ENCODE measurements at places on chromosomes 4 and X.

DNA sequence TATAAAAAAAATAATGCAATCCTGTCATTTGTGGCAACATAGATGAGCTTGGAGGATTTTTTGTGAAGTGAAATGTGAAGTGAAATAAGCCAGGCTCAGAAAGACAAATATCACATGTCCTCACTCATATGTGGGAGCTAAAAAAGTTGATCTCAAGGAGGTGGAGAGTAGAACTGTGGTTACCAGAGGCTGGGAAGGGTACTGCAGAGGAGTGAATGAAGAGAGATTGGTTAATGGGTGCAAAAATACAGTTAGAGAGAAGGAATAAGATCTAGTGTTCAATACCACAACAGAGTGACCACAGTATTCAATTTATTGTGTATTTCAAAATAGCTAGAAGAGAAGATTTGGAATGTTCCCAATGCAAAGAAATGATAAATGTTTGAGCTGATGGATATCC, 13.4 kb upstream of the ZCCHC18 start:
- DNase-seq, result no peak

- DNase-seq, result no peak
Observed at GRCh38 chr4:28167411-28167810, 1306.8 kb downstream of the STIM2 start.

DNA sequence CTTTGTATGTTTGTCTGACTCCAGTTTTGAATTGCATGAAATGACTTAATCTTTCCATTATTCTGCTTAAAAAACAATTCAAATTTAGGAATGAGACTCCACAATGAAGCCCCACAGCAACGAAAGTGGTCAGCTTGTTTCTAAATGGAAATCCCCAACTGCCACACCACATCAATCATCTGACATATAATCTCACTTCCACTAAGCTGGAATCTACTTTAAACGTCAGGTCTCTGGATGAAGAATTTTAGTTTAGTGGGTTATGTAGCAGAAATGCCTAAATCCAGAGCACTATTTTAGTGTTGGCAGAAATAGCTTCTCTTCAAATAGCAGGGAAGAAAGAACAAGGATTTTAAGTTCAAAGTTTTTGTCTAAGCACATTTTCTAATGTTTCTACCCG, 1.7 kb upstream of the BMP2K start:
- DNase-seq, result no peak

- no peak for DNase-seq
Observed at GRCh38 chr4:112647785-112648184, 10.8 kb downstream of the LARP7 start.

- DNase-seq, result no peak
Observed at GRCh38 chr4:169014586-169014985, 4.5 kb upstream of the CBR4 start.

DNA sequence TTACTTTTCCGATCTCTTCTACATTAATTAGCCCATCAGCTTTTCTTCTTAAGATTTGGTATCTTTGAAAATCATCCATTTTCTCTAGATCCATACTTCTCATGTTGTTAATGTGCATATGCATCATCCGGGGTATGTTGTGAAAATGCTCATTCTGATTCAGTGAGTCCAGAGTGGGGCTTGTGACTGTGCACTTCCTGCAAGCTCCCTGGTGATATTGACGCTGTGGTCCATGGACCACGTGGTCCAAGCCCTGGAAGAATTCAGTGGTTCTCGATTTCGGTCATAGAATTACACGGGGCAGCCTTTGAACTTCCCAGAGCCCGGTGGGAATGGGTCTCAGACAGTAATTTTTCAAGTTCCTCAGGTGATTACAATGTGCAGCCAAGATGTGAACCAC, 69.8 kb downstream of the ZFX start:
- no peak for DNase-seq

DNA sequence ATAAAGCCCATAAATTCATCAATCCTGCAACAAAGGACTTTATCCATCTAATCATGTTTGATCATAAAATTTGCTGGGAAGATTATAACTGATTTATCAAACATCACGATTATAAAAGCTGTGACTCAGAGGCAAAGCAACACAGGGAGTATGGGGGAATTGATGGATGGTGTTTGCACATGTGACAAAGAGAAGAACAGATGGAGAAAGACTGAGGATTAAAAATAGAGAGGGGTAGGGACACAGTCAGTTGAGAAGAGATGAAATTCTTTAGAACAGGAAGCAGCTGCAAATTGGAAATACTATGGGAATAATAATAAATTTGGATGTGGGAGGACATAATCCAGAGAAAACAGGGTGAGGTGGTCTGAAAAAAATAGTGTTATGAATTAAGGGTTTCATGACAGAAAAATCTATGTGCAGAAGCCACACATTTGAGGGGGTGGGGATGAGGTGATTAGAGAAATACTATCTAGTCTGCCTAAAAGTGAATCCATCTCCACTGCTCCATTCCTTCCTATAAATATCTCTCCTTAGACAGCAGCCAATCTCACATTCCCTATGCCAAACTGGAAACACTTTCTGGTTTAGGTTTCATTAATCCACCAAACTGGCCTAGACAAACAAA, 6.2 kb downstream of the PRR32 start:
- DNase-seq, result no peak

DNA sequence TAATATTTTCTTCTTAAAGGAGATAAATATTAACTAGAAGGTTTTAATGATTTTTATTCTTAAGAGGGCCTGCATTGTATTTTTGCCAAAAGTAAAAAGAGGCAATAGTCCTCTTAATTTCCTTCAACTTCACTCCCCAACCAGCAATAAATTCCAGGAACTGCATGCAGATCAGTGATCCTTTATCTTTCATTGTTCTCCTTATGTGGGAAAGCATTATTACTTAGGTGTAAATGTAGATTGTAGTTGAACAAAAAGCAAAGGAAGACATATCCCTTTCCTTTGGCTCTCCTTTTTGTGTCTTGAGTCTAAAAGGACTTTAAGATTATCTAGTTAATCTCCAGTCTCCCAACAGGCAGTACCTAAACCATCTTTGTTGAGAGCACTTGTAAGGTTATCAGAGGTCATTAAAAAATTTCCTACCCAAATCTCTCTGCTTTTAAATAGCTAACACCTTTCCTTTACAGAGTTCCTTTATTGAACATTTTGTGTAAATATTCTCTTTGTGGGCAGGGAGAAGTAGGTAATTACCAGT, 55.3 kb downstream of the RAPGEF2 start:
- no peak for DNase-seq

GRCh38 chr4:142663828-142664227, 182.3 kb downstream of the INPP4B start:
- DNase-seq, result no peak

- no peak for DNase-seq
Observed at GRCh38 chr4:27087306-27088045, 226.8 kb downstream of the STIM2 start.

DNA sequence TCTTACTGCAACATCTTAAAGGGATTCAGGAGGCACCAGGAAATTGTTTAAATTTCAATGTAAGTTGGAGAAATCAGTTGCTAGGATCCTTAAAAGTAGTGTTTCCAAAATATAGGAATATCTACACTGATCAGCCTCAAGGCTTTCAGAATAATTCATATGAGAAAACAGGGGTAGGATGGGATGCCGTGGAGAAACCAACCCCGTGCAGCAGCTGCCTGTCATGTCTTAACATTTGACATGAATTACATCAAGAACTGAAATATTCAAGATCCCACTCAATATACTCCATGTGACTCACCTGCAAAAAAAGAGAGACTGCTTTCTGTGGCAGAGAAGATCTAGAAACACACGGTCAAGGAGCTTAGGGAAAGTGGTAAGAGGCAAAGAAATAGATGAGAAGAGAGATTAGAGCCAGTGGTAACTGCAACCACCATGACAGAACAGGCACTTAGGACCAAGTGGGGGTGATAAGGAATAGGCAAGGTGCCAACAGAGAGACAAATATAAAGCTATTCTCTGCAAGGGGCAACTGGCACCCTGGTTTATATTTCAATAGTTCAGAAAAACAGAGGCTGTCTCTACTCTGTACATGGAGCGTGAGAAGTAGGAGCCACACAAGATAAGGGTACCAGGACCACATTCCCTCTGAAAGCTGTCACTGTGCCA, 64.0 kb downstream of the SLC39A8 start:
- DNase-seq, result no peak

- no peak for DNase-seq
Observed at GRCh38 chr4:108139089-108139488, 29.6 kb downstream of the LEF1 start.

GRCh38 chr4:185911556-185912064, 99.6 kb upstream of the SORBS2 start:
- DNase-seq, result no peak

DNA sequence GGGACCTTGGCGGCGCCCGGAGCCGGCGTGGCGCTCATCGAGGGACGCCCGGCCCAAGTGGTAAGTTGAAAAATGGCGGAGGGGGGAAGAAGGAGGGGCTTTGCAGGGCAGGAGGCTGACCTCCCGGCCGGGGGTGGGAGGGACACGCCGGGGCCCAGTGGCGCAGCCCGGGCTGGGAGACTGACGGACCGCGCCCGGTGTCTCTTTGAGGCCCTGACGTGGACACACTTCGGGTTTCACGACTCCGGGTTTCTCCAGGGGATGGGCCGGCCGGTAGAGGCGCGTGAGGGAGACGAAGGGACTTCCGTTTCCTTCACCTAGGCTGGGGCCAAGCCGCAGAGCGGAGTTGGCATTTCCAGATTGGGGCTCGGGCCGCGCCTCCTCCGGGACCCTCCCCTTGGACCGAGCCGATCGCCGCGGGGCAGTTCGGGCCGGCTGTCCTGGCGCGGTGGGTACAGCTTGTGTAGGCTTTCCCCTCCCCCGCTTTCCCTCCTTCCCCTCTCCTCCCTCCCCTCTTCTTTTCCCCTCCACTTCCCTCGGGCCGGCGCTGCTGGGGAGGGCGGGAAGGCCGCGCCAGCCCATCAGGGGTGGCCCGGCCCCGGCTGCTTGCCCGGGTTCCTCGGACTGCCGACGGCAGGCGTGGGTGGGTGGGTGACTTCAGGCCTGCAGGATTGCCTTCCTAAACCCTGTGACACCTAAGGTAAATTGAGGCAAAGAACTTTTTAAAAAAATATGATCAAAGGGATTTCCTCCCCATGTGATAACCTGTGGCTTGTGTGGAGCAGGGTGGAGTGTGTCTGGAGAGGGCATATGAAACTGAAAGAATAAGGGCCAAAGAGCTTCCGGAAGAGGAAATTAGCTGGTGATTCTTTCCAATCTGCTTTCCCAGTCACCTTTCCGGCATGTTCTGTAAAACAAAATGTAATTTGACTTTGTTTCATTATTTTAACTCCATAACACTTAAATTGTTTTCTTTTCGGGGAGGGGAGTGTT, at the start of gene XIAP:
XIAP (plus strand) TSS at position 208 of the 993 bp plus-strand sequence. CDS start 25,610 bp downstream, outside the sequence.
- peak; percentile 84 for DNase-seq

- no peak for DNase-seq
Observed at GRCh38 chr4:126799971-126800574, 832.7 kb upstream of the INTU start.

DNA sequence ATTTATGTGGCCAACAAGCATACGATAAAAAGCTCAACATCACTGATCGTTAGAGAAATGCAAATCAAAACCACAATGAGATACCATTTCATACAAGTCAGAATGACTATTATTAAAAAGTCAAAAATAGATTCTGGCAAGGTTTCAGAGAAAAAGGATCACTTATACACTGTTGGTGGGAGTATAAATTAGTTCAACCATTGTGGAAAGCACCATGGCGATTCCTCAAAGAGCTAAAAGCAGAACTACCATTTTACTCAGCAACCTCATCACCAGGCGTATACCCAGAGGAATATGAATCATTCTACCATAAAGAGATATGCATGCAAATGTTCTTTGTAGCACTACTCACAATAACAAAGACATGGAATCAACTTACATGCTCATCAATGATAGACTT, 478.7 kb upstream of the GALNTL6 start:
- no peak for DNase-seq

GRCh38 chrX:152918707-152919106, 20.8 kb downstream of the ZNF185 start:
- DNase-seq, result no peak

GRCh38 chr4:105059337-105059736, 87.3 kb upstream of the TET2 start:
- no peak for DNase-seq

DNA sequence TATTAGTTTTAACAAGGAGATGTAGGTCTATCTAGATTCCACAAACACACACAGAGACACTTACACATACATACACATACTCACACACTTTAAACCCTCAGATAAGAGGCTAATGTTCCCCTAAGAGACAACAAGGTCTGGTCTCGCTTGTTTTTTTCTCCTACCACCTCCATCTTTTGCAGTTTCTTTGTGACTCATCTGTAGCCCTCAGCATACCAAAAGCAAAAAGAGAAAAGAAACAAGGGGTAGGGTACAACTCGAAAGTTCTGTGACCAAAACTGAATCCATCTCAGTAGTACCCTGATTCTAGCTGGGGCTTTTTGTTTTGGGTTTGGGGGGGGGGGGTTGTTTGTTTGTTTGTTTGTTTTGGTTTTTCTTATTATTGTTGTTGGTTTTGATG, 12.2 kb upstream of the EXOSC9 start:
- no peak for DNase-seq

- DNase-seq, result no peak
Observed at GRCh38 chr4:147289181-147289580, 191.7 kb upstream of the EDNRA start.
